ENCODE measurements at places on chromosomes 4 and X.

- no peak for DNase-seq
Measured at GRCh38 chr4:73765296-73765695, 24.9 kb downstream of the CXCL8 start.

- DNase-seq = no peak
Measured at GRCh38 chr4:80705311-80705710, 325.2 kb upstream of the BMP3 start.

DNA sequence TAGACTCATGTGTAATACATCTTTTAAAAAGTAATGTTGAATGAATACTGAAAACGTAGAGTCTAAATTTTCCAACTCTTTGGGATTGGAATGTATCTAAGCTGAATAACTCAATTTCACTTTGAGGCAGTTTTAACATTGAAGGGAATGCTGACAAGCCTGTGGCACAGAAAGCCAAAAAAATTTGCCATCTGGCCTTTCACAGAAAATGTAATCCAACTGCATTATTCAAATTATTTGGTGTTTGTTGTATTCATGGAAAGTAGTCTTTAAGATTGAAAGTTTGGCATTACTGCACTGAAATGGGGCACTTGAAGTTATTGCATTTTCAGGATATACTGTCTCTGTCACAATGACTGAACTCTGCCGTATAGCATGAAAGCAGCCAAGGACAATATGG, 186.9 kb downstream of the FRMPD4 start:
- no peak for DNase-seq

DNA sequence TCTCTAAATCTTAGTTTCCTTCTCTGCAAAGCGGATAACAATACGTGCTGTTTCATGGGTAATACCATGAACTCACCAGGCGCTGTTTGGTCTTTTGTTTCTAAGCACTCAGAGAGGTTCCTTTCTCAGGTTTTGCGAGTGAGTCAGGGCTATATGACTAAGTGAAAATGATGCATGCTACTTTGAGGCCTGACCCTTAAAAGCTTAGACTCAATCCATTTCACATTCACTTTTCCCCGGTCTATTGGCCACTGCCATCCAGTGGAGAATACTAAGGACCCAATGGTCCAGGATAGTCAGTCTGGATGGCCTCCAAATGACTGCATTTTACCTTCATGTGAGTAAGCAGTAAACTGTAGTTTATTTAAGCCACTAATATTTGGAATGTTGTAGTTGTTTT, 400.8 kb upstream of the SLIT2 start:
- DNase-seq = no peak

GRCh38 chr4:5963611-5964010, 54.6 kb downstream of the C4orf50 start:
- DNase-seq = peak; percentile 44

GRCh38 chrX:2507904-2508627, 7.3 kb upstream of the DHRSX start:
- DNase-seq = no peak

DNA sequence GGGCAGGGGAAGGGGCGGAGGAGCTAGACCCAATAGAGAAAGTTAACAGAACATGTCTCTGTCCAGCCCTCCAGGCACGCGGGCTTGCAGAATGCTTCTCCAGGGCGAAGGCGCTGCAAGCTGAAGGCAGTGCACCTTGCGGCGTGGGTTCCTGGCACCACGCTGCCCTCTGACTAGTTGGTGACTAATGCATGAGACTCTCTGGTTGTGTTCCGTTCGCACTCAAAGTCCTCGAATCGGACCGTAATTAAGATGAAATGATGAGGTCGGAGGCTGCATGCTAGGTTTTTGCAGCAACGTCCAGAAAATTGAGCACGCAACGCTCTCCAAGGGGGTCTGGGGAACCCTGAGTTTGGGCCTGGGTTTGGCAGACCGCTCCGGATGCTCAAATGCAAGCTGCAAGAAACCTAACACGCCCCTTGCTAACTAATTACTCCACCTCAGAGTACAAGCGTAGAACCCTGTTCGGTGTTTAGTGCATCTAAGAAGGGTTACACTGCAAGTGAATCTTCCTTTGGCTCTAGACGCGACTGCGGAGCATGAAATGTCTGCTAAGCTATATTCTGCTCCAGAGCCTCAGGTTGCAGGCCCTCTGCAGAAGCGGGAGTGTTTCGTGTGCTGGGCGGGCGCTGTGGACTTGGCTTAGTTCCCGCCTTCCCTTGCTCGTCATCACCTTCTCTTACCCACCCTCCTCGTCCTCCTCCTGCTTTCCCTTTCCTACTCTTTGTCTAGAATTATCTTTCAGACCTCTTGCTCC, 57.1 kb upstream of the NKAP start:
- peak; percentile 38 for DNase-seq

DNA sequence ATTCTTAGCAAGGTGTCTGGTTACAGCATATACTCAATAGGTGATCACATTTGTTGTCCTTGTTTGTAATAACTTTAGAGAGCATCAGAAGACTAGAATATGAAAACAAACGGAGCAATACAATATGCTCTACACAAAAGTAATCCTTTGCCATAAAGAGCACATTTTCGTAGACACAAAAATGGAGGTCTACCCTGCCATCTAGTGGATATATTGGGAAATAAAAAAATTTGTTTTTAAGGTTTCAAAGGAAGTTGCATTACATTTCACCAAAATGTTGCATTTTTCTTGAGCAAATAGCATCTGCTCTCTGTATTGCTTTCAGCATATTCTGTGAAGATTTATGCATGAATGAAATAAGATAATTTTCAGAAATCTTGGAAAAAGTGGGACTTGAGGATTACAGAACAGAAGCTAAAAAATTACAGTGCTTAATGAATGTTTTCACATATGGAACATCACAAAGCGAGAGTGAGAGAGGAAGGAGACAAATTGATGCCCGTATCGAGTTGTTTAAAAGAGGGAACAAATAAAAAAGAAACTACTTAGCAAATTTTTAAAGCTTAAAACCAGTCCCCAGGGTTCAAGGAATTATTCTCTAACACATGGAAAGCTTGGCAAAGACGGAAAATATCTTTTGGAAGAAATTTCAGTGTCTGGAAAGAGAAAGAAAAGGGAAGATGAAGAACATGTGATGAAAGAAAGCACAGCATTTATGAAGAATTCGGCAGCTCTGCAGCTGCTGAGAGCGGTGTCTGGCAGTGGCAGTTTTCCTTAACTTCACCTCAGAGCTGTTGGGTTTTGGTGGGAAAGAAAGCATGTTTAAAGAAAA, 390.1 kb downstream of the ANKRD50 start:
- peak; percentile 29 for DNase-seq

DNA sequence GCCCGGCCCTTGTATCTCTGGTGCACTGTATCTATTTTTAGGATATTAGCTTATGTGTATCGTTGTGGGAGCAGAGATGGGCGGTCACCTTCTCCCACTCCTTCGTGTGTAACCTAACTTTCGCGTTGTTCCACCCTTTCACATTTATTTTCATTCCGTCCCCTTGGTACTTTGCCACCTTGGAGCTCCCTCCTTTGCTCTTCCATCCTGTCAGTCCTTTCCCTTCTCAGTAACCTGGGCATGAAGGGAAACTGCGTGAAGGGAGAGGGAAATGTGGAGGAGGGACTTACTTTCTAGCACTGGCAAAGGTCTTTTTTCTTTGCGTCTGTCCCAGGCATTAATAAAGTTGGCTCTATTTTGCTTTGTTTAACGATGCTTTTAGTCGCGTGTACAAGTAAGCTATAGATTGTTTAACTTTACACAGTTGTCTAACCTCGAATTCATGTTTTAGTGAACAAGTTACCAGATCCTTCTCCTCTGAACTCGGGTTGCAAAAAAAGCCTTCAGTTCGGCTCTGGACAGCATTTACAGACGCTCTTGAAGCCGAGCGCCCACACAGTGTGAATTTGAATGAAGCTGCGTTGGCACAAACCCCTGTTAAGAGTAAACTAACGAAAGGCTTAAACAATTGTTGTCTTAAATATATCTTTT, 3.9 kb downstream of the PCDH10 start:
- DNase-seq = peak; percentile 43

DNA sequence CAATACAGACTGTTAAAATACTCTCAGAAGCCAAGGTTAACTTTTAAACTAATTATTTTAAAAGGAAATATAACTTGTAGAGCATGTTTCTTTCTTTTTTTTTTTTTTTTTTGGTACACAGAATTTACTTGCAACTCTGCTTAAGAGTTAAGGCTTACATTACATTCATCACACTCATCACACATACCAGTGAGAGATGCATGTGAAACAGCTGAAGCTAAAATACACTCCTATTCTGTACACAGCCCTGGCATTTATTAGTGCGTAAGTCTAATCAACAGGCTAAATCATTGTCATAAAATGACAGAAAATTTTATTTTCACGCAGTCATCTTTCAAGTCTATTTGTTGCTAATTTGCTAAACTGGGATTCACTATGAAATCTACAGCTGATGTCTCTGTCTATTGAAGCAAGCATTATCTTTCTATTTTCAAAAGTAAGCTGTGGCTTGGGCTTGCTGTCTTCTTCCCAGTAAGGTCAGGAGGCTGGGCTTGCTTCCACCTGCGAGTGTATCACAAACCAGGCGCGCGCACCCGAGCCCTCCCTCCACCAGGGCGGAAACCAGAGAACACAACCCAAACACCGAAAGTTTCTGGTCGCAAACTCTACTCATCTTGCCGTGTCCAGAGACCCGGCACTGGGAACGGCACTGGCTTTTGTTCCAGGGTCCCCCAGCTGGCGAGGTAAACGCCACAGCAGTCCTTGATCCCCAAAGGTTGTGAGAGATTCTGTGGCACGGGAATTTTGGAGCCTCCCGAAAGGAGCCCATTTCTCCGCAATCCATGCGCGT, 3.9 kb downstream of the MAML3 start:
- peak; percentile 80 for DNase-seq

- DNase-seq = no peak
Measured at GRCh38 chr4:70426789-70427188, 29.0 kb downstream of the OPRPN start.

DNA sequence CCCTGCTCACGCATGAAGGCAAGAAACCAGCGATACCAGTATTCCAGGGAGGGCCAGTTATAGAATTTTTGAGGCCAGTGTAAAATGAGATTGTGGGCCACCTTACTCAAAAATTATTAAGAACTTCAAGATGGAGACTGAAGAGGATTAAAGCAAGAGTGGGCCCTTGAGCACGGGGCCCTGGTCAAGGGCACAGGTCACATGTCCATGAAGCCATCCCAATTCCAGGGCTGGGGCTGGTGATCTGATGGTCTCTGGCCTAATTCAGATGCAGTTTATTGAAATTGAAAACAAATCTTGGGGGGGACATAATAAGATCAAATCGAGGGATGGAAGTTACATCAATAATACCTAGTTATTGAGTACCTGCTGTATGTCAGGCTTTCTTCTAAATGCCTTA, 58.3 kb downstream of the SMIM20 start:
- no peak for DNase-seq

DNA sequence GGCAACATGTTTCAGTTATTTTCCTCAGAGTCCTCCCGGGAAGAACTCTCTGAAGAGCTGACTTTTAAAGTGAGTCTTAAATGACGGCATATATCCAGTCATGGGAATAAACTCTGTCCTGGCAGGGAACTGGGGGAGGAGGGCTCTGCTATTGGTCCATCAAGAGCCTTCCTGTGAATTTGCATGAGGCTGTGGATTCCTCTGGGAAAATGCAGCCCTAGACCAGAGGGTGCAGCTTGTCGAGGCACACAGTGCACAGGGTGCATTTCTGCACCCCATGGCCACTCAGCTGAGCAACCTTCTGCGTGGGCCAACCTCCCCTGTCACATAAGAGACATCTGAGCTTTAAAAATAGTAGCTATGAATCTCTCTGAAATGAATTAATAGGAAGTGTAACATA, 360.0 kb downstream of the GALNTL6 start:
- no peak for DNase-seq
